ENCODE measurements at places on chromosomes 4 and X. TPM values are rescaled to one million over a fixed set of nuclear protein-coding genes. Genes with fewer than 3 reads are reported as not detected.

DNA sequence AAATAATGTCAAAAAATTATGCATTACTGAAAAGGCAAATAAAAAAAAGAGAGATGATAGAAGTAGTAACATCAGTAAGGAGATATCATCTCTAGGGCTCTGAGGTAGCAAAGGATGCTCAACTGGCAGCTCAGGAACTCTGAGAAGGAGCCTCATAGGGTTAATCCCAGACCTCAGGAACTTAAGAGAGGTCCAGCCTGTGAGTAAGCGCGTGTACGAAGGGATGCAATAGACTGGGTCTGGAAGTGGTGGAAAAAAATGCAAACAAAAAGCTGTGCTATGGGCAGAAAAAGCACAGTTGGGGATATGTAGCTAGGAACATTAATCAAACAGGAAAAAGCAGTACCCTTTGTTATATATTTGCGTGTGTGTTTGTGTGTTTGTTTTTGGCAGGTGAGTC lies 282.0 kb downstream of the GALNTL6 start:
- no peak for DNase-seq

DNA sequence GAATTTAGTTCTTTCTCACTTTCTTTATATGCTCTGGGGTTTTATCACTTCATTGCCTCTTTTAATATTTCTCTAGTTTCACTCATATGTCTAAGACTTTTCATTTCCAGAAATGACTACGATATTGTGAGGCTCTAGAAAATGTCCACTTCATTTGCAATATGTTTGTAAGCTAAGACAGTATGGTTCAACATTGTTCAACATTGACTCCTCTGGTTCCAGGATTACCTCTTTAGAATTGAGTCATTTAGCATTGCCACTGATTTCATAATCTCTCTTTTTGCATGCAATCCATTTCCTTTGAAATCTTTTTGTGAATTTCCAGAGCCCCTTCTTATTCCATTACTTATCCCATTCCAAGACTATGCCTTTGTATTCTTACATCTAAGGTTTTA lies 32.3 kb downstream of the BBS12 start:
- DNase-seq, result no peak

DNA sequence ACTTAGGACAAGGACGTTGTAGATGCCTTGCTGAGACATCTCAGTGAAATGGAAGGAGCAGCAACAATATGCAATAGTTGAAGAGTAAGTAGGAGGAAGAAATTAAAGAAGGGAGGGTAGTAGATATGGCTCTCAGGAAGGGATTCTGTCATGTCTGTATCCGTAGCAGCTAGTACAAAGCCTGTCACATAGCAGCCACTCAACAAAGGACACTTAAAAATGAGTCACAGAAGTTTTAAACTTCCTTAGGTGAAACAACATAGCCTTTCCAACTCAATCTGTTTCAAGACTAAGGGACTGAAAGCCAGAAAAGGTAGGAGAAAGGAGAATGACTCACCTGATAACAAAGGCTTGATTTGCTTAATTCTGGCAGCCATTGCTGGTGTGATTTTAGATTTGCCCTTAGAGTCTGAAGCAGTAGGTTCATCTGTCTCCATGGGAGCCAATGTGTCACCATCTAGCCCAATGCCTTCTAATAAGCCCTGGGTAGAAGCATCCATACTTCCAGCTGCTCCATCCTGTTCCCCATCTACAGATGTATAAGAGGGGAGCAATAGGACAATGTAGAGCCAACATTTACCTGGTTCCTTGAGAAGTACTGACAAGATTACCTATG lies 86.6 kb downstream of the HUWE1 start:
- no peak for DNase-seq

GRCh38 chrX:115913575-115913974 lies 257.0 kb upstream of the AGTR2 start:
- no peak for DNase-seq

- no peak for DNase-seq
Observed at GRCh38 chr4:81714291-81714690, 242.6 kb upstream of the RASGEF1B start.

- DNase-seq, result no peak
Observed at GRCh38 chr4:183286590-183287308, 33.3 kb downstream of the CLDN22 start.

GRCh38 chr4:47661741-47662140 lies 176.1 kb downstream of the CORIN start:
- DNase-seq, result no peak

DNA sequence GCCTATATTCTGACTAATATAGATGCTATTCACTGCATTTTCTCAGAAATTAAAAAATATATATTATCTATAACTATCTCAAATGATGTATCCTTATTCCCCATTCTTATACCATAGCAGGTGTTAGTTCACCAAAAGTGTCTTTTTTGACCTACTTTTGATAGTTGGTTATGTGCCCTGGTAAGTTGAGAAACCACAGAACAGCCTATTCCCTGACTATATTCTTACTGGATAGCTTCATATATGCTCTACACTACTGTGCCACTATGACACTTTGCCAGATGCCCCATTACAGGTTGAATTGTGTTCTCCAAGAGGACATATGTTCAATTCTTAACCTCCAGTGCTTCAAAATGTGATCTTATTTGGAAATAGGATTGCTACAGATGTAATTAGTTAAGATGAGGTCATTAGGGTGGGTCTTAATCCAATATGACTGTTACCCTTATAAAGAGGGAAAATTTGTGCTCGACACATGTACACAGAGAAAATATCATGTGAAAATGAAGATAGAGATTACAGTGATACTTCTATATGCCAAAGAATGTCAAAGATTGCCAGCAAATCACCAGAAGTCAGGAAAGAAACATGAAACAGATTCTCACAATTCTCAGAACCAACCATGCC lies 76.1 kb downstream of the LRBA start:
- DNase-seq, result no peak

Gene NHS
- 6.6 TPM for total RNA-seq

Gene TBC1D8B
- total RNA-seq, result 0.50 TPM

Gene MAML3
- 5.5 TPM for total RNA-seq

Gene GAGE12D
- not detected for total RNA-seq

Gene CXCL11
- not detected for total RNA-seq
